ENCODE measurements at places on chromosomes 4 and X.

DNA sequence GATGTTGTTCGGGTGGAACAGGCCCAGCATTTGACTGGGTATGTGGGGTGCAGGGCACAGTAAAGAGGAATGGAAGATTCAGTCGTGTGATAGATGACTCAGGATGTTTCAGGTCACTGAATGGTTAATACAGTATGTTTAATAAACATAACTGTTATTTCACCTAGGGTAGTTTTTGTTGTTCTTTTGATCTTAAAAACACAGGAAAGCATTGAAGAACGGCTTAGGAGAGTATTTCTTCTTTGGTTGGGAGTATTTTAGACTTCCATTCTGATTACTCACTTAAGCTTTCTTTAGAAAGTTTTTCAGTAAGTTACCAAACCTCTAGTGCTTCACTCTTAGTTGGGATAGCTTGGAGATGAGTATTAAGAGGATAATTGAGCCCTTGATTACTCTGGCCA is 62.3 kb downstream of the STAG2 start:
- DNase-seq: no peak

- DNase-seq: no peak
Observed at GRCh38 chr4:11408233-11408967, 20.3 kb downstream of the HS3ST1 start.

- no peak for DNase-seq
Observed at GRCh38 chrX:133859336-133859735, 126.1 kb downstream of the GPC3 start.

- no peak for DNase-seq
Observed at GRCh38 chr4:165765053-165765452, 108.0 kb upstream of the TLL1 start.

DNA sequence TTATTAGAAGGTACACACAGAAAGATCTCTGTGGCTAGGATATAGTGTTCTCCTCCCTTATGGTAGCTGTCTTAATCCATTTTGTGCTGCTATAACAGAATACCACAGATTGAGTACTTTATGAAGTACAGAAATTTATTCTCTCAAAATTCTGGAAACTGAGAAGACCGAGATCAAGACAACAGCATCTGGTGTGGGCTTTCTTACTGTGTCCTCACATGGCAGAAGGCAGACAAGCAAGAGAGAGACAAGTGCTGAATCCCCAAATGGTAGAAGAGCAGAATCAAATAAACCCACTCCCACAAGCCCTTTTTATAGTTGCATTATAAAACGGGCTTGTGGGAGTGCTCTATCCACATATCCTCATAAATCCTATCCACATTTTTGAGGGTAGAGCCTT is 373.1 kb downstream of the GABRG1 start:
- DNase-seq: no peak

- DNase-seq: no peak
Observed at GRCh38 chr4:174023641-174024040, 259.8 kb downstream of the FBXO8 start.

Data from activated CD8-positive, alpha-beta memory T cell treated with anti-CD3 and anti-CD28 coated beads for 4 hours (primary cell).